ENCODE measurements at places on chromosomes 6 and 20.

- no peak for DNase-seq
These were observed 99.1 kb upstream of the MTHFD1L start for GRCh38 chr6:150766201-150766997.

DNA sequence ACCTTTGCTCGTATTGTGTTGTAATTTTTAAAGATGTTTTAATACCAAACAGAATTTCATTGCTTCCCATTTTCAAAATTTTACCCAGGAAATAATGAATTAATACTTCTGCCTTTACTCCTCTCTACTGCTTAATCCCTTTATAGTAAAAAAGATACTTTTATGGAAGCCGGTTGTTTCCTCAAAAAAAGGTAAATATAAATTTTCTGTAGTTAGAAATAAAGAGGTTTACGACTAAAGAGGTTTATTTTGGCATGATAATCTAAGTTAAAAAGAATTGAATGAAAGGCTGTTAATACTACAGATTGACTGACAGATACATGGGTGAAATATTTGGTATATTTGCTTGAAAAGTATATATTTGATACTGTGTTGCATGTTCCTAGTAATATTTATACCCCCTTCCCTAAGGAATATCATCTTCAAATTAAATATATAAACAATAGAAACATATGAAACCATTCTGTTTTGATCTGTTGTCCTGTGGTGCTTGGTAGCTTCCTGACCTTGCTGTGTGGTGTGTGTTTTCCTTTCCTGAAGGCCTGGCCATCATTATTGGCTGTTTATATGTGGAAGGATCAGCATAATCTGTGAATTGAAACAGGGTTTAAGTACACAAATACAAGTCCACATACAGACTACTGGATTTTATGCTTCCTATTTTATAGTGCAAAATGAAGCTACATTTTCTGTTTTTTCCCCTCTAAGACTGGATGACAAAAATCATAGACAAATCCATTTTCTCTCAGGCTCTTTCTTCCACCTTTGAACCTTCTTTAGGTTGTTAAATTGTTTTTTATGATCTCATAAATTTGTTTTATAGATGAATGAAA is 2.3 kb downstream of the LIN28B start:
- DNase-seq, result no peak

DNA sequence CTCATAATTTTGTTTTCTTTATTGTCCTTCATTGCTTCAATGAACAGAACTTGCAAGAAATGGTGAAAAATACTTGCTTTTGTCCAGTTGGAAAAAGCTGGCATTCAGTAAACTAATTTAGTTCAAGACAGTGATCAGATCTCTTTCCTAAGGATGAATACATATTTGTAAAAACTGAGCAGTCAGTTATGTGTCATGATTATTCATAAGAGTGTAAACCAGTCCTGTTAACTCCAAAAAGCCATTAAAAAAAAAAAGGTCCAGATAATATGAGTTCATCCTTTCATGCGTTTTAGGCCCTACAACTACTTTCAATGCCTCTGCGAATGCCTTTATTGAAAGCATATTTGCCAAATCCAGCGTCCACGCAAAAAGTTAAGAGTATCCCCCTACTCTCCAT is 609 bp downstream of the PGM3 start:
- no peak for DNase-seq

DNA sequence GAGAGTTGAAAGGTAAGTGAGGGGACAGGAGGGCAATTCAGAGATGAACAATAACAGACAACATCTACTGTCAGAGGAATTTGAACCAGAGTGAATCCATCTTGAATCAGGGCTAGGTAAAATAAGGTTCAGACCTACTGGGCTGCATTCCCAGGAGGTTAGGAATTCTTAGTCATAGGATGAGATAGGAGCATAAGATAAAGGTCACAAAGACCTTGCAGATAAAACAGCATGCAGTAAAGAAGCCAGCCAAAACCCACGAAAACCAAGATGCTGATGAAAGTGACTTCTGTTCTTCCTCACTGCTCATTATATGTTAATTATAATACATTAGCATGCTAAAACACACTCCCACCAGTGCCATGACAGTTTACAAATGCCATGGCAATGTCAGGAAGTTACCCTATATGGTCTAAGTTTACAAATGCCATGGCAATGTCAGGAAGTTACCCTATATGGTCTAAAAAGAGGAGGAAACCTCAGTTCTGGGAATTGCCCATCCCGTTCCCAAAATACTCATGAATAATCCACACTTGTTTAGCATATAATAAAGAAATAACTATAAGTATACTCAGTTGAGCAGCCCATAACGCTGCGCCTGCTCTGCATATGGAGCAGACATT is 248.5 kb downstream of the HAO1 start:
- no peak for DNase-seq

DNA sequence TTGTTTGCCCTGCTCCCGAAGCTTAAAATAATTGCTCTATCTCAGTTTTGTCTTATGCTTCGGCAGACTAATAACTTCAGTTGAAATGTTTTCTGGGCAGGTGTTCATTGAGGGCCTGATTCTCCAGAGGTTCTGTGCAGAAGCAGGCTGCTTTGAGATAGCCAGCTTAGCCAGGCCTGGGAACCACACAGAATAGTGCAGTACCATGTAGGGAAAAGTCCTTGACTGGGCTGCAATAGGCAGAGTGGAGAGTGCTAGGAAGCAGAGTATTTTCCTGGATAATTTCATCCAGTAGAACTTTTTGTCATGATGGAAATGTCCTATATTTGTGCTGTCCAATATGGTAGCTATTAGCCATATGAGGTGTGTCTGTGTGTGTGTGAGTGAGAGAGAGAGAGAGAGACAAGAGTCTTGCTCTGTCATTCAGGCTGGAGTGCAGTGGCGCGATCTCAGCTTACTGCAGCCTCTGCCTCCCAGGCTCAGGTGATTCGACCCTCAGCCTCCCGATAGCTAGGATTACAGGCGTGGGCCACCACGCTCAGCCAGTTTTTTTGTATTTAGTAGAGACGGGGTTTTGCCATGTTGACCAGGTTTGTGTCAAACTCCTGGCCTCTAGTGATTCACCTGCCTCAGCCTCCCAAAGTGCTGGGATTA is 15.9 kb downstream of the TOP1 start:
- DNase-seq, result no peak

DNA sequence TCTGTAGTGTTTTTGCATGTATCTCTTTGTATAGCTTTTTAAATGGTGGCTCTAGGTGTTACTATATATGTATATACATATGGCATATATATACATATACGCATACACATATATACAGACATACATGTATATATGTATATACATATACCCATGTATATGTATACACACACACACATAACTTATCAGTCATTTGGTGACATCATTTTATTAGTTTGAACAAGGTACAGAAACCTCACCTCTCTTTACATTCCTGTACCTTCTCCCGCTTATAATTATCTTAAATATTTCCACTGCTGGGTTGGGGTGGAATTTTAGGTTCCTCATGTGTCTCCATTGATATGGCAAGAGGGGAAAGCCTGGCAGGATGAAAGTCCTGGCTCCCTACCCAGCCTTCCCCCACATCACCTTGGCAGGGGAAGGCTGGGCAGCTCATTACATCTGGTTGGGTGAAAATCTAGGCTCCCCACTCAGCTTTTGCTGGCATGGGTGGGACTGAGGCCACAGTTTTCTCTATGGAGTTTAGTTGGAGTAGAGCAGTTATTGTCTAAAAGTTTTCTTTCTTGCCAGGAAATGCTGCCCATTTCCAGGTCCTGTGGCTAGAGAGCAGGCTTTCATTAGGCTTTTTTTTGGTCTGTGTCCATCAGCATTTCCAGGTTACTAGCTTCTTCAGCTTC is 7.6 kb downstream of the GLO1 start:
- no peak for DNase-seq

- no peak for DNase-seq
These were observed at the start of gene SLPI for GRCh38 chr20:45254383-45255262. TSS of gene SLPI (minus strand) at chr20:45254564. CDS start at chr20:45254543, 21 bp downstream.

DNA sequence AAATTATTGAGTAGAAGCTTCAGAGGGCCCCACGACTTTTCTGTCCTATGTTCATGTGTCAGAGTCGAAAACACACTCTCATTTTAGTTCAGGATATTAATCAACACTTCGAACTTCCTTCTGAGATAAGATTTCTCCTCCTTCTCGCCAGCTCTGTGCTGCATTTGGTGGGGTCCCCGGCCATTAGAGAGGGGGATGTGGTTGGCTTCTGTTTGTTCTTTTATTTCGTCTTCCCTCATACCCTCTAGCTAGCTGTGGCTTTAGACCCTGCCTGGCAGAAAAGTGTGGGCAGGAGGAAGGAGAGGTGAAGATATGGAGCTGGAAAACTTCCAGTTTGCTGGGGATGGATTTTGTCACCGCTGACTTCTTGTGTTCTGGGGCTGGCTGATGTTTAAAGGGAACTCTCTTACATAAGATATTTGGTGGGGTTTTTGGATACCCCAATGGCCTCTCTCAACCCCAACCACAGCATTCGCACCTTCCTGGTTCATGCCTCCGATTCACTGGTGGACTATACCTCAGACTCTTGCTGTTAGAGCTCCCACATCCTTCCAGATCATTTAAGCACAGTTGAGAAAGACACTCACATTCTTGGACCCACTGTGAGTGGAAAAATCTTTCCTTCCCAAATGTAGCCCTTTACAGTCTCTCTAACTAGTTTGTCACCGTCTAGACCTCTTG is 30.7 kb upstream of the TMX4 start:
- no peak for DNase-seq

DNA sequence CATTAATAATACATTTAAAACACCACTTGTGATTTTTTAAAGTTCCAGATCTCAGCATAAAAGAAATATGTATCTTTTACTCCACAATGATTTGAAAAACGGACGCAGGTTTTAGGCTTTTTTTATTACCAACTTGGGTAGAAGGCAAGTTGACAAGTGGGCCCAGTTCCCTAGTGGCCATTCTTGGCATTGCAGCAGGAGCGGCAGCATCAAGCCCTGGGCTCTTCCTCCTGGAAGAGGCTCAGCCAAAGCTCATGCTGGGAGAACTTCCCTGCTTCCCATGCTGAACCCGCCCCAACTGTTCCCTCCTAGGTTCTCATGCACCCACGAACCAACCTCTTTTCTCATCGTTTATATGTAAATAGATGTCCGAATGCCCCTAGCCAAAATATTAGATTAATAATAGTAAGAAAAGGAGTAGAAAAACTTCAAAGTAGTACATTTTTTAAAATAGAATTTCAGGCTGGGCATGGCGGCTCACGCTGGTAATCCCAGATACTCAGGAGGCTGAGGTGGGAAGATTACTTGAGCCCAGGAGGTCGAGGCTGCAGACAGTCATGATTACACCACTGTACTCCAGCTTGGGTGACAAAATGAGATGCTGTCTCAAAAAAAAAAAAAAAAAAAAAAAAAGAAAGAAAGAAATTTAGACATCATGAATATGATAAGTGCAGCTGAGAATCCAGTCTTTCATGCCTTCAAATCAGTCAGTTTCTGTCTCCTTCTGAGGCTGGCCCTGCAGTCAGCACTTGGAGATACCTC is 18.2 kb upstream of the MYB start:
- no peak for DNase-seq

DNA sequence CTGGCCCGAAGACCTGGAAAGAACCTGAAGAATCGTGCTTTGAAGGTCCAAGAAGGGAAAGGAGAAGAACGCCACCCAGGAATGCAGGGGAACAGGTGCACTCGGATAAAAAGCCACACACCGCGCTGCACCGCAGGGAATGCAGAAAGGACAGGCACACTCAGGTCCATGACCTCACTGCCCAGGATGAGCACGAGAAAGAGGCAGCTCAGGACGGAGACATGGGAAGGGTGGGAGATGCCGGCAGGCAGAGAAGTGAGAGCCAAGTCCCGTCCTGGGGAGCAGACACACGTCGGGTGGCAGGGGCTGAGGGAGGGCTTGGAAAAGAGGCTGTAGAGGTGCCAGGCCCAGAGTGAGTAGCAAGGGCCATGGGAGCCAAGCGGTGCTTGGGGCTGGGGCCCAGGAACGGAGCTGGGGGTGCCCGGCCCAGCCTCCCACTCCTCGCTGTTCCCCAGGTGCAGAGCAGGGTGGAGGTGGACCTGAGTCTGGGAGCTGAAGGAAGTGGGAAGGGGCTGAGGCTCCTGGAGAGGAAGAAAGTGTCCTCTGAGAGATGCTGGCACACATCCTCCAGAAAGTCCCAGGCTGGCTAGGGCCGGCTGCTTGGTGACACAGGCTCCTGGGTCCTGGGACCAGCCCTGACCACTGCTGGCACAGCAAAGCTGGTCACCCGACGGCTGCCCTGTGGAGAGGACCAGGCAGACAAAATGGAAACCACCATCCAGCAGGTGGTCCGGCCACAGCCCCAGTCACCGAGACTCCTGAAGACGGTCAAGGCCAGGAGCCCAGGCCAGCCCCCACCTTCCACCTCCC is 91.3 kb downstream of the PSMB1 start:
- no peak for DNase-seq

- no peak for DNase-seq
These were observed 36.1 kb downstream of the FASTKD5 start for GRCh38 chr20:3123542-3123941.
